ENCODE measurements at places on chromosomes 6 and 20. TPM values are rescaled to one million over a fixed set of nuclear protein-coding genes. Genes with fewer than 3 reads are reported as not detected.

The EYA4 gene
- 0.32 TPM for total RNA-seq

The UBR2 gene
- total RNA-seq = 16.4 TPM

GRCh38 chr6:118307581-118307980 is 240.5 kb upstream of the PLN start:
- DNase-seq = no peak
- H3K36me3 ChIP-seq = no peaks in the 10 kb centered on the region
- H3K4me3 ChIP-seq = no peak overlapping the region
- no peaks in the 10 kb centered on the region for H3K27me3 ChIP-seq

The ADGRG6 gene
- total RNA-seq = 5.3 TPM

All from WTC11 (cell line).